Stimulated activated CD8-positive, alpha-beta memory T cell treated with anti-CD3 and anti-CD28 coated beads, Interleukin-2, amount 100 ng/mL, for 48 hours (primary cell): ENCODE measurements at places on chromosomes 1 and 21.

DNA sequence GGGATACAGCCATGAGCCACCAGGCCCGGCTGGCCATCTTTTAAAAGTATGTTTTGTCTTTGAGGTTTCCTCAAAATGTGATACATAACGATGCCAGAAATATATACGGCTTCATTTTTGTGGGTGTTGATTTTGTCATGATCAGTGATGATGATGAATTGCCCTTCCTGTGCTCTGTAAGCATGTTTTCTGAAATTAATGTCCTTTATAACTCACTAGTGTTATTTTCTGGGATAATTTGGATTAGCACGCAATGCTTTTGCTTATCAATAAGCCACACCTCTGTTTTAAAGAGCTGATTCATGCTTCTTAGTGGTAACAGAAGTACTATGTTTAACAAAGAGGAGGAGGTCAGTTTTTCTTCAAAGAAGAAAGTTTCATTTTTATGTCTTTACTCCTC lies 25.6 kb downstream of the PHACTR4 start:
- no peak for DNase-seq

GRCh38 chr1:179155615-179156014 lies 73.7 kb downstream of the TOR3A start:
- DNase-seq = no peak

DNA sequence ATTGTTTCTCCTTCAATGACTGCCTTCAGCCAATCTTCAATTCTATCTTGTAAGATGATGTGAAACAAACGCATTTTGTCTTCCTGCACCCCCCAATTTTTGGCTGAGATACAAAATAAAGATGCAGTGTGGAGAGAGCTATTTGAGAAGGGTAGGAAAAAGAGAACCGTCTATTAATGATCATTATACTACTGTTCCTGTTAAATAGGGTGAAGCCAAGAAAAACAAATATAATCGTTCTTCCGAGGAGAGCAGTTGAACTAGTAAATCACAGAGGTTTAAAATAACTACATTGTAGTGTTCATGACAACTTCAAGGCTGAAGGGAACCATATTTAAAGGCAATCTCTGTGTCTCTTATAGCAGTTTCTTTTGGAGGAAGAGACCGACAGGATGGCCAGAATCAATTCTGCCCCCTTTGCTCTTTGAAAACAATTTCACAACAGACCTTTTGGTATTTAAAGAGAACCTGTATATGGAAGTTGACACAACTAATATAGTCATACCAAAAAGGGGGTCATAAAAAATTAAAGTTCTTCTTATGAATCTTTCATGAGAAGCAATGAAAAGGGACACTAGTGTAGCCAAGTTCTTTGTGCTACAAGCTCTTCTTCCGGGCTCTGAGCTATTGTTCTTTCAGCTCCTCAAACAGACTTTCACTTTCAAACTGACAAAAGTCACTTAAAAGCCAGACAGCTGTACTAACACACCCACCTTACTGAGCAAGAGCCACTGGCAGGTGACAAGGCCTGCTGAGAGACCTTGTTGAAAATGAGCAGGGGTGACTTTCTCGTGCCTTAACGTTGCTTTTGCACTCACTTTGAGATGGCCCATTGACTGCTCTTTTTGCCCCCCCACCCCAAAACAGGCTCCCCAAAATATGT lies 30.9 kb downstream of the PROX1 start:
- no peak for DNase-seq

DNA sequence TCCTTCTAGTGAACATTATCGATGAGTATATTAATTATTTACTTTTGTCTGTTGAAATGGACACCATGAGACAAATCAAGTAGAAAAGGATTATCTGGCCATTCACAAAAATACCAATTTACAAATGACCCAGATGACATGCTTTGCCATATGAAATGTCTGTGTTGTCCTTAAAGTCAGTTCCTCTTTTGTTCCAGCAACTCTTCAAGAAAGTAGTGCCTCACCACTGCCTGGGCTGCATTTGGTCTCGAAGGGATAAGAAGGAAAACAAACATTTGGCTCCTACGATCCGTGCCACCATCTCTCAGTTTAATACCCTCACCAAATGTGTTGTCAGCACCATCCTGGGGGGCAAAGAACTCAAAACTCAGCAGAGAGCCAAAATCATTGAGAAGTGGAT lies 79.6 kb downstream of the RGL1 start:
- no peak for DNase-seq

DNA sequence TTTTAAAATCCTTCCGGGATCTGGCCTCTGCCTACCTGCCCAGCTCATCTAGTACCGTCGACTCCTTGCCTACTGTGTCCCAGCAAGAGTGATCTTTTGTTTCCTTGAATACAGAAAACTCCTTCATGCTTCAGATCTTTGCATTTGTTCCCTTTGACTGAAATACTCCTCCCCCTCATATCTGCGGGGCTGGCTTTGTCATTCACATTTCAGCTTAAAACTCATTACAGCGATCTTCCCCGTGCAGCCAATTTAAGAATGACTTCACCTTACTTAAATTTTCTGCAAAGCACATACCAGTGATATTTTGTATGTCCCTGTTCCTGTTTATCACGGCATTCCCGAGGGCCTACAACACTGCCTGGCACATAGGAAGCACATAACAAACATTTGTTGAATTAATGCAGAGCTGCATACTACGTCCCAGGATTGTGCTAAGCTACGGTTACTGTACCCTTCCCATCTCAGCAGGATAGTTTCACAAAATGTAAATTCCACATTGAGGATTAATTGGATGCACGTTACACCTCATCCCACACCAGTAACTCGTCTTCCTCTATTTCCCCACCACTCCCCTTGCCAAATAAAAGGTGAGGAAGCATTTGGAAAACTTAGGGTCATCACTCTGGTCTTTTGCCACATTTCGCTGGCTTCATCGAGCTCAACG lies 837 bp upstream of the DESI2 start:
- no peak for DNase-seq

DNA sequence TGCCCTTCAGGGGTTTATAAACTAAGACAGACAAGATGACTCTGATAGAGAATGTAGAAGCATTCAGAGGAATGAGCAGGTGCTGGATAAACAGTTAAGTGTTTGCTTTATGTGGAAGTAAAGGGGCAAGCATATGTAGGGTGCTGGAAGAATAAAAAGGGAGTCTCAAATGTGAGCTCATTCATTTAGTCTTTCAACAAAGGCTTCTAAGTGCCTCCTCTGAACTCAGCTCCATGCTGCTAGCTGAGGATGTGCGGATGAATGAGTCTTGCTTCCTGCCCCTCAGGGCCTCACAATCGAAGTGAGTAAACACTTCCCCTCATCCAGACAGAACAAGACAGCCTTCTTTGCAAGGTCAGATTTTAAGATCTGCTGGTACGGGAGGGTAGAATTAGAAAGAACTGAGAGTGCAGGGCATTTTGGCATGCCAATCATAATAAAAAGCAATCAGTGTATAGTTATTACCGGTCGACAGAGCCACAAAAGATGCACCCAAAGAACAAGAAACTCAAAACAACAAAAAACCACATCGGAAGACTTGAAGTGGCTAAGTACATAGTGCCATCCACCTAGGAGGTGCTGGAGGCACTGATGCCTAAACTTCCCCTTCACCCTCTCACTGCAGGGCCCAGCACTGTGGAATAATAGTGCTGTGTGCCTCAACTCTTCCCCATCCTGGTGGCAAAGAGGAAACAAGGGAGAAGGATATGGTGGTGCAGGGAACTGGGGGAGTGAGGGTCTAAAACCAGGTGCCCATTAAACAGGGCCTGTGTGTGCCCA lies 69.8 kb downstream of the TNR start:
- DNase-seq = no peak

GRCh38 chr21:16370186-16370585 lies 640.4 kb downstream of the USP25 start:
- DNase-seq = no peak

DNA sequence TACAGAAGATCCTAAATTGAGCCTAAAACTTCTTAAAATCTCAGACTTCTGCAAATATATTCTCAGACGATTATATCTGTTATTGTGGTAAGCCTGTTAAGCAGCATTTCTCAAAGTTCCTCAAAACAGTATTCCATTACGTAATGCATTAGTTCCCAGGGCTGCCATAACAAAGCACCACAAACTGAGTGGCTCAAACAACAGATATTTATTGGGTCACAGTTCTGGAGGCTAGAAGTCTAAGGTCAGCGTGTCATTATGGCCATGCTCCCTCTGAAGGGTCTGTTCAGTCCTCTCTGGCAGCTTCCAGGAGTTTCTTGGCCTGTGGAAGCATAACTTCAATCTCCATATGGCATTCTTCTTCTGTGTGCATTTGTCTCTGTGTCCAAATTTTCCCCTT lies 103.5 kb upstream of the ST6GALNAC5 start:
- DNase-seq = no peak

DNA sequence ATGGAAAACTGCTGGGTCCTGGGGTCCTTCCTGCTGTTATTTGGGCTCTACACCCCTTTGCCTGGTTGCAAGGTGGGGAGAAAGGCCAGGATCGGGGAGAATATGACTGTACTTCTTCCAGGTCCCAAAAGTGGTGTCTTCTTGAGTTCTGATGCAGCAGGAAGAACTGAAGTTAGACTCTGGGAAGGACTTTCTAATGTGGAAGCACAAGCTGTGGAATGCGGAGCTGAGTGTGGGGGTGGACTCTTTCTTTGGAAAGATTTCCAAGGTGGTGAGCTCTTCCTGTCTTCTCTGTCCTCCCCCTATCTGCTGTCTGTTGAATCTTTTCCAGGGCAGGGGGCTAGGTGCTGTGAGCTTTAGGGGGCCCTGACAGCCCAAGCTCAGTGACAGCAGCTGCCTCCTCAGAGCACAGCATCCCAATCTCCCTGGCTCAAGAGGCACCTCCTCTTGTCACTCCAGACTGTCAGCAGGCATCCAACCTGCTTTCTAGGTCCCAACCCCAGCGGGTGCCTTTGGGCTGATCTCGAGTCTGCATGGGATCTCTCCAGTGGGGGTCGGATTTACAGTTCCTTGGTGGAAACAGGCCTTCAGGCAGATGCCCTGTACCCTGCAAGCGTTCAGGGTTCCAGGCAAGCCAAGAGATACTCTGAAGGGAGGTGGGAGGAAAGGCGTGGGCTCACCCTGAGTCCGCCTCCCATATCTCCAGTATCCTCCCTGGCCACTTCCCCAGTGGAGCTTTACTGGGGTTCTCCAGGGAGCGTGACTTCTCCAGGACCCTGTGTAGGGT lies 23.2 kb downstream of the ADORA1 start:
- DNase-seq = no peak

GRCh38 chr1:165152727-165153126 lies 203.8 kb downstream of the LMX1A start:
- DNase-seq = no peak

DNA sequence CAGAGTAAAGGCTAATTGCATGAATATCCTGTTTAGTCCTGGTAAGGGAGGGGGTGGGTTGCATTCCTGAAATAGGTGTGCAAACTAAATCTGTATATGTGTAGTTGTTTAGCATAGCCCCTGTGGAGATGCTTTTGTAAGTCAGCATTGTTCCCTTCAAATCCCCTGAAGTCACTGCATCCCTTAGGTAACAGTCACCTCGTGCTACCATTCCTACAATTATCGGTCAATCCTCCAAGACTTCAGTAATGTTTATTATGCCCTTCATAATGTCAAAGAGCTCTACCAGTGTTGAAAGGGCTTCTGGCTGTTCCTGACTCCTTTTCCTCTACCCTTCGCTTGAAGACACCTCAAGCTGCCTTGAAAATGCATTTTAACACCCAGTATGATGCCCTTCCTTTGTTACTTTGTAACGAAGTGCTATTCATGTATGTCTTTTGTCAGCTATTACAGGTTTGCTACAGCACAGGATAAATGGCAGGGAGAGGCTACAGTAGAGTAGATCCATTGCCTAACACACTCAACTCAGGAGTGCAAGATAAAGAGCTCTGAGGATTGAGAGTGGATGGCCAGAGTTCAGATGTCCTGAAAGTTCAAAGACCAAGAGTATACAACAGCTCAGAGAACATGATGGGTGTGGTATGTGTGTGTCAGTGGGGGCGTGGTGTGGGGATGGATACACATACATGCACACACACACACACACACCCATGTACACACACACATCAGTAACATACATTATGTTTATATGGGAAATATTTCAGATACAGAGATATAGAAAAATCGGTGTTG lies 27.4 kb upstream of the FOXD3 start:
- DNase-seq = no peak

- no peak for DNase-seq
Observed at GRCh38 chr1:62476525-62477219, 39.8 kb downstream of the USP1 start.

- no peak for DNase-seq
Observed at GRCh38 chr21:45355573-45355972, 49.4 kb upstream of the COL18A1 start.

DNA sequence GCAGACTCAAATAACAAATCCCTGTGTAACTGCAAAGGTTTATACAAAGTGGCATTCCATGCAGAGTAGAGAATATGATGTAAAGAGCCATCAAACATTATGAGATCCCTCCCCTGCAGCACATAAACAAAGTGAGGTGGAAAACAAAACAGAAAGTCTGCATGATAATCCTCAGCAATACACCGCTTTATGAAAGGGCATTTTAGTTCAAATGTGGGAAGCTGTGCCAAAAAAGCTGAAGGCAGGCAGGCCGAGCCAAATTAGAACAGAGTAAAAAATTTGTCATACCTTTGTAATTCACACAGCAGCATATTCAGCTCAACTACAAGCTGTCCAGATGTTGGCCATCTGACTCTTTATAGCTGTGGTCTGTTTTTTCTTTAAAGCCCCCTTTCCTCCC lies 113.5 kb downstream of the LHX9 start:
- no peak for DNase-seq

GRCh38 chr1:217681806-217682205 lies 50.7 kb downstream of the SPATA17 start:
- DNase-seq = no peak

GRCh38 chr1:58256041-58256440 lies 290.5 kb downstream of the OMA1 start:
- no peak for DNase-seq

DNA sequence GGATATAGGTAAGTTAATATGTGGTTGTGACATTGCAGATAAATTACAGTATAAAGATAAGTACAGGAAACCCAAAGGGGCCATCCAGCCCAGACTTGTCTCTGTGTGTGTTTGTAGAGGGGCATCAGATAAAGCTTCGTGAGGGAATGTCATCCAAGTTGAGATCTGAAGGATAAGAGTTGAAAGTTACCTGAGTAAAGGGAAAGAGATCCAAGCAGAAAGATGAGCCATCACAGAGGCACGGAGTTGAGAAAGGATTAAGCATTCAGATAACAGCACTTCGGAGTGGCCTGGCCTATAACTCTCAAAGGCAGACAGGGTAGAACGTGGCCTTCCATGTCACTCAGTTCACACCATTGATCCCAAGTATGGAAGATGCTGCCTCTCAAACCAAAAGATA lies 749.1 kb downstream of the ADGRL2 start:
- DNase-seq = no peak

DNA sequence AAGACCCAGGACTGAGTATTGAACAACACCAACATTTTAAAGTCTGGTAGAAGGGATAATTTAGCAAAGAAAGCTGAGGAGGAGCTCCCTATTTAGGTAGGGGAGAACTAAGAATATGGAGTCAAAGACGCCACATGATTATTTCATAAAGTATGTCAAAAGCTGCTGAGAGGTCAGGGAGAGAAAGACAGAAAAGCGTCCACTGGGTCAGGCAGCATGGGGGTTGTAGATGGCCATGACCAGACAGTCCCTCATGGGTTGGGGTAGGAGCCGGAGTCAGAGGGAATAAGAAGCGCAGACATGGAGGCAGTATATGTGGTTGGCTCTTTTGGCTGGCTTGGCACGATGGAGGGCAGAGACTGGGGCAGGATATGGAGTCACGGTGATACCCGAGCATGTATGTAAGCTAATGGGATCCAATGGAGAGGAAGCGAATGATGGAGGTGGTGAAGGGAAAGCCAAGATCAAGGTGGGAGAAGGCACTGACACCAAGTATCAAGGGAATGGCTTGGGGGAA lies 4.8 kb downstream of the C1orf115 start:
- no peak for DNase-seq

GRCh38 chr1:15479654-15480347 lies 3.9 kb downstream of the CELA2B start:
- DNase-seq = no peak
